Choroid plexus epithelial cell (primary cell): ENCODE measurements at places on chromosomes 4 and X.

- DNase-seq: no peak
Measured at GRCh38 chr4:184706453-184706852, 27.4 kb downstream of the CENPU start.

DNA sequence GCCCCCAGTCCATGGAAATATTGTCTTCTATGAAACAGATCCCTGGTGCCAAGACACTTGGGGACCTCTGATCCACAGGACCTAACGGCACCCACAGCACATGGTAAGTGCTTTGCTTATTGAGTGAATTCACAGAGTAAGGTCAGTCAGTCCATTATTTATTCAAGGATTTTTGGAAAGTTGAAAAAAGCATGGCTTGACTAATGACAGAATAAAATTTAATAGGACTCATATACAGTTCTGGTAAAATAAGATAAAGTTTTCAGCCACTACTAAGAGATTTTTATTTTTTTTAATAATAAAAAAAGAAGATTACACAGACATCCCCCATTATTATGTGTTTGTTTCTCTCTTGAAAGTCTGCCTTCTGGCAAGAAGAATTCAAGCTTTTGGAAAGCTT lies 490.6 kb upstream of the HS3ST1 start:
- no peak for DNase-seq

- peak; percentile 7 for DNase-seq
Measured at GRCh38 chr4:10593130-10593529, 91.4 kb downstream of the CLNK start.

DNA sequence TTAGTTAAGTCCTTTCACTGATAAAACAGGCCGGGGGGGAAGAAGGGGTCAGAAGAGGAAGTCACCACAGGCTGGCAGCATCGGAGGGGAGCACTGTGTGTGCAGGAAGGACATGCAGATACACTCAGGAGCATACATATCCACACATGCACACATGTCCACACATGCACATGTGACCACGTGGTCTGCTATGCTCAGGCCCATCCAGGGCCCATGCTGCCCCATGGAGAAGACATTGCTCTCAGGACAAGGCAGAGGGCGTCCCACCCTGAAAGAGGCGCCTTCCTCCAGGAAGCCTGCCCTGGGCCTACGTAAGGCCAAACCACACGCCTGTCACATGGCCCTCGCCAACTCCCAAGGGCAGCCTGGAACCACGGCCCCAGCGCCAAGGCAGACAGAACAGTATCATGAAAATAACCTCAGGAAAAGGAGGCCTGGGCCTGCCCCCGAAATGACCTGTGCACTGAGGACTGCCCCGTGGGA lies 15.8 kb downstream of the WDR1 start:
- no peak for DNase-seq

- no peak for DNase-seq
Measured at GRCh38 chr4:55186700-55187099, 61.3 kb upstream of the KDR start.

DNA sequence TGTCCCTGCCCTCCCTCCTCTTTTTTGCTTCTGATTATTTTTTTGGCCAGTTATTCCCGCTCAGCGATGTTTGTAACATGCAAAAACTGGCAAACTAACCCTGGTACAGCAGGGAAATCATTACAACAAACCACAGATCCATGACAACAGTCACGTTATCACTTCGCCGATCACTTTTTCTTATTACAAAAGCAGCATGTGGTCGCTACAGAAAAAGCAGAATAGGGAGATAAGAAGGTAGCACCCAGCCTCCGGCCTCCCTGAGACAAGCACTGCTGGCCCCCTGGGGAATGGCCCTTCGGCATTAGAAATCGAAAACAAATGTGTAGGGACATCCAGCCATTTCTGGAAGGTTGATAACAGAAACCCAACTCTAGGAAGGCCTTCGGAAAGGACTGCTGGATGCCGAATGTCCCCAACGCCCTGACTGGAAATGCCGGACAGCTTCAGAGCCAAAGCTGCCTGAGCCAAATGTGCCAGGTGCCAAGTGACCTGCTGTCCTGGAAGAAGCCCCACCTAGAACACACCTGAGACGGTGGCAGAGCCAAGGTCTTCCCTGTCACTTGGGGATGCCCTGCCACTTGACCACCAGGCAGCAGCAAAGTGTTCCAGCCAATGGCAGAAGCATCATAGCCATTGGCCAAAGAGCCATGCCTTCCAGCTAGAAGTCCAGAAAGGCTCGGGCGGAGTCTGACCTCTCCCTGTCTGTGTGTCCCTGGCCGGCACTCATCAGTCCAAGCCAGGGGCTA lies 2.9 kb downstream of the IDH3G start:
- DNase-seq: no peak

GRCh38 chr4:95877636-95878035 lies 37.7 kb downstream of the PDHA2 start:
- no peak for DNase-seq

GRCh38 chr4:32462944-32463343 lies 1742.8 kb downstream of the PCDH7 start:
- peak; percentile 60 for DNase-seq

DNA sequence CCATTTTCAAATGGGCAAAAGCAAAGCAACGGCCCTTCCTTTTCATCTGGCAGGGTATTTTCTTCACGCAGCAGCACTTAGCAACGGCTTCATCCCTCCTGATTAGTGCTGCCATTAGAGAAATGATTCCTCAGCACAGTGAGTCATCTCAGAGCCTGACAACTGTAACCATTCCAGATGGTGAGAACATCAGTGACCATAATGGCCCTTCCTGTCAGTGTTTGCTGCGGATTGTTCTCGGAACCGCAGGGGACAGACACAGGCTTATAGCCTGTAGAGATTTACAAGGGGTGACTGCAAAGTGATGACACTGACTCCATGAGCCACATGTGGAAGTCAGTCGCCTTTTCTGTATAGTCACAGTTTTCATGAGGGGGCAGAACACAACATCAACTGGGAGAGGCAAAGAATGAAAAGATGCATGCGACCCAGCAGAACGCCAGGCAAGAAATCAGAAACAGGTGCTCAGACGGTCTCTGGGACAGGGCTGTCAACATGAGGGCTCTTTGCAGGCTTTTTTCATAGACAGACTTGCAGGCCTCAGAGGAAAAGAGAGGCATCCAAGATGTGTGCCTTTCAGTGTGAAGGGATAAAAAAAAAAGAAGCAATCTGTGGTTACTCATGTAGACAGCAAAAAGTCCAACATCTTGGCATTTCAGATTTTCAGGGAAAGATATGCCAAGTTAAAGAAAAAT lies 69.9 kb upstream of the FBXW7 start:
- DNase-seq: no peak

DNA sequence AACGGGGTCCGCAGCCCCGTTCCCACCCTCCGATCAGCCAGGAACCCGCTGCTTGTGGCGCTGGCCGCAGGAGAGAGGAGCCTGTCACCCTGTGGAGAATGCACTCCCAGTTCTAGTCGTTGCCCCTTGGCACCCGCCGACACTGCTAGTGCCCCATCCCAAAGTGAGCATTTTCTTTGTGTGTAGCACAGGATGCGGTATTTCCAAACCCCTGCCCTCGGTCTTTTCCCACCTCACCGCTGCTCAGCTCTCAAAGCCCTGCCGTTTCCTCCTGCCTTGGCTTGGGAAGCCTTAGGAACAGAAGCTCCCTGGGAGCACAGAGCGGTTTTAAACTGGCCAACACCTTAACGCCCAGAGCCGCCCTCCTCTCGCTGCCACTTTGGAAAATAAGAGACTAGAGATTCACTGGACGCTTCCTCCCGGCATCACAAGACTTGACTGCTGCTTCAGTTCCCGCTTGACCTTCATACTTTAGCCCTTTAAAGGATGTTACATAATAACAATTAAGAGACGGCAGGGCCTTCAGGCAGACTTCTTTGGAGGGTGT lies 772 bp downstream of the CYP4V2 start:
- peak; percentile 52 for DNase-seq

GRCh38 chr4:38406243-38406642 lies 257.8 kb upstream of the KLF3 start:
- no peak for DNase-seq

DNA sequence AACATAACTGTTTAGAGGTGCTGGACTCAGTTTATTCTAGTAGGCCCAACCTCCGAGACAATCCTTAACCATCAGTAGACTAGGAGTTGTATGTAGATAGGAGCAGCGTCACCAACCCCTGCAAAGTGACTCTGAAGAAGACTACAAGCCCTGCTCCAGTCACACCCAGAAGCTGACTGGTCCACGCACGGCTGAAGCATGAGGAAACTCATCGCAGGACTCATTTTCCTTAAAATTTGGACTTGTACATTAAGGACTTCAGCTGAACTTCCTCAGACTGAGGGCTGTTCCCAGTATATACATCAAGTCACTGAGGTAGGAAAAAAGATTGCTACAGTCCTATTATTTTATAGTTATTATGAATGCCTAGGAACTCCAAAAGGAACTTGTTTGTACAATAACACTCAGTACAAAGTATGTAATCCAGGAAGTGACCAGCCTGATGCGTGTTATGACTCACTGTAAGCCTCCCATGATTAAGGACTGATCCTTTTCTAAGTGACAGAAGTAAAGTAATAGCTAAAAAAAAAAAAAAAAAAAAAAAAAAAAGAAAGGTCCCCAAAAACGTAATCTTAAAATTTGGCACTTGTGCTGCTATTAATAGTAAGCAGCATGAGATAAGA lies 41.6 kb upstream of the UGT2B7 start:
- DNase-seq: peak; percentile 86

GRCh38 chr4:38856524-38857337 lies at the start of gene TLR6:
Gene TLR6, minus strand, starts transcription at chr4:38856817. Its CDS starts 27,344 bp downstream, at chr4:38829473.
- DNase-seq: peak; percentile 81

GRCh38 chr4:3729188-3729881 lies 36.9 kb upstream of the ADRA2C start:
- no peak for DNase-seq

- no peak for DNase-seq
Measured at GRCh38 chr4:139234253-139234652, 45.8 kb downstream of the MGARP start.

GRCh38 chrX:71809886-71810285 lies 46.7 kb downstream of the CXorf49B start:
- no peak for DNase-seq

- DNase-seq: no peak
Measured at GRCh38 chr4:88809576-88810219, 112.1 kb upstream of the NAP1L5 start.

DNA sequence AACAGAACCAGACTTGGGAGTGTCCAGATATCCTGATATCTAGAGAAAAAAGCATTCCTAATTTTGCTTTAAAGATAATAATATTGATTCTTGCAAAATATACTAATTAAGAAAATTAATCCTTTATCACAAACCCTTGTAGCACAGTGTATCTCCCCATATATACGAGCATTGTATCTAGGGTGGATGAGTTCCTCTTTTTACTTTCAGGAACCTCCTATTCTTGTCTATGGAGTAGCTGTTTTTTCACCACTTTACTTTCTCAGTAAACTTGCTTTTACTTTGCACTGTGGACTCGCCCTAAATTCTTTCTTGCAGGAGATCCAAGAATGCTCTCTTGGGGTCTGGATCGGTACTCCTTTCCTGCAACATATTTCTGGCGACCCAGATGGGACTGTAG lies 103.9 kb downstream of the GLUD2 start:
- no peak for DNase-seq

DNA sequence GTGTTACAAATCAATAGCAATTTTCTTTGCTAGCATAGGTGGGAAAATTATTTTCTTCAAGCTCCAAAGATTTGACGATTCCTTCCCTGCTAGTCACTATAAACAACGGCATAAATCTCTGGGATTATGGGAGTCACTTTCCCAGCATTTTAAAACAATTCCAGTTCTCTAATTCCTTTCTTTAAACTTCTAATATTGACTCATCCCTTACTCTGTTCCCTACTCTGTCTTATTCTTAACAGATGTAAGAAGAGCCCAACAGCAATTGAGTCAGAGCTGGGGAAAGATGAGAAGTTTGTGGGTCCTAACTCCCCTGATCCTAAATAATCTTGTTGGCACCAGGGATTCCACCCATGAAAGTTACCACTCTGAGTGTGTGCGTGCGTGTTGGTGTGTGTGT lies 47.4 kb upstream of the IL21 start:
- peak; percentile 48 for DNase-seq

- no peak for DNase-seq
Measured at GRCh38 chrX:9878146-9878820, 88.9 kb upstream of the CLDN34 start.

- peak; percentile 69 for DNase-seq
Measured at GRCh38 chr4:4456351-4456750, 69.4 kb downstream of the NSG1 start.

- DNase-seq: no peak
Measured at GRCh38 chr4:5144384-5144783, 93.1 kb downstream of the STK32B start.

DNA sequence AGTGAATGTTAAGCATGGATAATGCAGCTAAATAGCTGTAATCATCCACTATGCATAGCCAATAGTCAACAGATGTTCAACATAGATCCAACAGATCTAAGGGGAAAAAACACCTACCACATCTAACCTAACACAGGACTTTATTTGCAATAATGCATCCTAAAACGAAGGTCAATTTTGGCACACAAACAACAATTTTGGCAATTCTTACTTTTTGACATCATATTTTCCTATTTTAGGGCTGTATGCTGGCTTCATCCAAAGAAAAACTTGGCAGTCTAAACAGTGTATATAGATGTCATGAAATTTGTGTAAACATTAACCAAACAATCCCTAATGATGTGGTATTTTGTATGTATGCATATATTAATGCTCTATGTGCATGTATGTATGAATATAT lies 33.2 kb downstream of the UNC5C start:
- no peak for DNase-seq
